WTC11 (cell line): ENCODE measurements at places on chromosomes 7 and 10. TPM values are rescaled to one million over a fixed set of nuclear protein-coding genes. Genes with fewer than 3 reads are reported as not detected.

GRCh38 chr7:1234049-1234880, 1.6 kb downstream of the UNCX start:
- DNase-seq = no peak

Gene NOS3
- total RNA-seq = 5.7 to 7.0 TPM (median 6.6 TPM) in 3 replicates

- no peak for DNase-seq
Measured at GRCh38 chr7:145876376-145876775, 240.2 kb upstream of the CNTNAP2 start.

DNA sequence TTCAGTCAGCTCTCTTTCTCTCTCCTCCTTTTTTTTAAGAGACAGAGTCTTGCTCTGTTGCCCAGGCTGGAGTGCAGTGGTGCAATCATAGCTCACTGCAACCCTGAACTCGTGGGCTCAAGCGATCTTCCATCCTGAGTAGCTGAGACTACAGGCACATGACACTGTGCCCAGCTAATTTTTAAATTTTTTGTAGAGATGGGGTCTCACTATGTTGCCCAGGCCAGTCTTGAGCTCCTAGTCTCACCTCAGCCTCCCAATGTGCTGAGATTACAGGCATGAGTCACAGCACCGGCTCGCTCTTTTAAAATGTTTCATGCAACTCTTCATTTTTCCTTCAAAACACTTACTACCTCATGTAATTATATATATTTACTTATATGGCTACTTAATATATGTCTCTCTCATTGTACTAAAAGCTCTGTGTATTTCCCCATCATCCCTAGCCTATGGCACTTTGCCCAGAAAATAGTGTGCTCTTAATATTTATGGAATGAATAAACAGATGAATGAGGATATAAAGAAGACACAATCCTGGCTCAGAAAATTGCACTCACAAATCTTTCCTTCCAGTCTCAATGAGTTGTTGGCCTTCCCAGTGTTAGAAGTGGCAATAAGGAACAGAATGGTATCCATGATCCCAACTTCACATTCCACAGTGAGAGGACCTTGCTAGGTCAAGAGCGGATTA, 33.9 kb downstream of the EBLN1 start:
- DNase-seq = no peak

DNA sequence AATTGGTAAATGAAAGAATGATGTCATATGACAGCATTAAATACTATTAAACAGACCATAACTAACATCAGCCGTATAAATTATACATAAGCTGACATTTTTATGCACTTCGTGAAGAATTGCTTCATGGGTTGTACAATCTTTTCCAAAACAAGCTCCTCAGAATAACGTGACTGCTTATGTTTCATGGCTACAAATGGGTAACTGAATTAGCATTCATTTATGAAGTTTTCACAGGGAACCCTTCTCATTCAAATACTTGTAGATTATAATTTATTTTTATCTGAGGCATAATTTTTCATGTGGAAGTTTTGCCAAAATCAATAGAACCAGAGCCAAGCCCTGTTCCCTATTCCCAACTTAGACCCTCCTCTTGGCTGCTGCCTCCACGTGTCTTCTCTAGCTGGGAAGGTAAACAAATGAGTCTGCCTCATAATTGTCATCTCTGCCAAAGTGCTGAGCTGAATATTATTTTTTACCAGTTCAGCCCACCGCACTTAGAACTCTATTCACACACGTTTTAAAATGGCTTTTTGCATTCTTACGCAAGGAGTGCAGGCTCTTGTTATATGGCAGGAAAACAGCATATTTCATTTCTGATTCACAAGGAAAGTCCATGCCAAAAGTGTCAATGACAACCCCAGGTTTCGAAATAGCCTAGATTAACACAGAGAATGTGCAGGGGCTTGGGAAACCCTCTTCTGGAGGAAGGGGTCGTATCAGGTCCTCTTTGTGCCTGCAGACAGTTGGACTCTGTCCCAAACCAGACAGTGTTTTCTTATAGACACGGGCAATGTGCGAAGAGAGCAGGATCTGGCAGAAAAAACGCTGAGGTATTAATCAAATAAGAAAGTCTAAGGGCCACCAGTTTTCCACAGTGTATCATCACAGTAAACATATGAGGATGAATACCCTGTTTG, 370.7 kb upstream of the MGMT start:
- DNase-seq = no peak

DNA sequence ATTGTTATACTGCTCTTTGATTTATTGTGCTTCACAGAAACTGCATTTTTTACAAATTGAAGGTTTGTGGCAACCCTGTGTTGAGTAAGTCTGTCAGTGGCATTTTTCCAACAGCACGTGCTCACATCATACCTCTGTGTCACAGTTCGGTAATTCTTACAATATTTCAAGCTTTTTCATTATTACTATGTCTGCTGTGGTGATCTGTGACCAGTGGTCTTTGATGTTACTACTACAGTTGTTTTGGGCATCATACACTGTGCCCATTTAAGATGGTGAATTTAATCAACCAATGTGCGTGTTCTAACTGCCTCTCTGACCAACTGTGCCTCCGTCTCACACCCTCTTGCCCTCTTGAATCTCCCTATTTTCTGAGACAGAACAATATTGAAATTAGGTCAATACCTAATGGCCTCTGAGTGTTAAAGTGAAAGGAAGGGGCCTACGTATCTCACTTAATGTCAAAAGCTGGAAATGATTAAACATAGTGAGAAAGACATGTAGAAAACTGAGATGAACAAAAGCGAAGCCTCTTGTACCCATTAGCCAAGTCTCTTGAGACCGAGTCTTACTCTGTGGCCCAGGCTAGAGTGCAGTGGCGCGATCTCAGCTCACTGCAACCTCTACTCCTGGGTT, 20.2 kb upstream of the ASL start:
- DNase-seq = no peak

Gene OR9A2
- total RNA-seq = not detected in 3 replicates

- DNase-seq = no peak
Measured at GRCh38 chr10:1923586-1923985, 186.3 kb upstream of the ADARB2 start.

Gene GRM8
- total RNA-seq = 2.1 to 2.4 TPM (median 2.3 TPM) in 3 replicates

DNA sequence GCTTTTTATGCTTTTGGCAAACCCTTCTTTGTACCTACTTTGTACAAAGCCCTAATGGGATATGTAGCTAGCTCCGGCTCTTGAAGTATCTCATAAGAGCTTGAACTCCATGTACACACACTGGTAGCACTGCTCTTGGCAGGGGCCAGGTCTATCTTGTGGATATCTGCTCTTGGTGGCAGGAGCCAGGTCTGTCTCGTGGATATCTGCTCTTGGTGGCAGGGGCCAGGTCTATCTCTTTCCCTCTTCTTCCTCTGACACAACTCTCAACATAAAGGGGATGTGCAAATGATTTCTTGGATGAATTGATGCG, 91.9 kb downstream of the WNT2 start:
- DNase-seq = no peak

- no peak for DNase-seq
Measured at GRCh38 chr7:24384362-24385030, 100.5 kb downstream of the NPY start.

- no peak for DNase-seq
Measured at GRCh38 chr7:143413123-143413522, 4.5 kb upstream of the EPHA1 start.

GRCh38 chr7:130912082-130912861, 178.3 kb upstream of the KLF14 start:
- DNase-seq = no peak

DNA sequence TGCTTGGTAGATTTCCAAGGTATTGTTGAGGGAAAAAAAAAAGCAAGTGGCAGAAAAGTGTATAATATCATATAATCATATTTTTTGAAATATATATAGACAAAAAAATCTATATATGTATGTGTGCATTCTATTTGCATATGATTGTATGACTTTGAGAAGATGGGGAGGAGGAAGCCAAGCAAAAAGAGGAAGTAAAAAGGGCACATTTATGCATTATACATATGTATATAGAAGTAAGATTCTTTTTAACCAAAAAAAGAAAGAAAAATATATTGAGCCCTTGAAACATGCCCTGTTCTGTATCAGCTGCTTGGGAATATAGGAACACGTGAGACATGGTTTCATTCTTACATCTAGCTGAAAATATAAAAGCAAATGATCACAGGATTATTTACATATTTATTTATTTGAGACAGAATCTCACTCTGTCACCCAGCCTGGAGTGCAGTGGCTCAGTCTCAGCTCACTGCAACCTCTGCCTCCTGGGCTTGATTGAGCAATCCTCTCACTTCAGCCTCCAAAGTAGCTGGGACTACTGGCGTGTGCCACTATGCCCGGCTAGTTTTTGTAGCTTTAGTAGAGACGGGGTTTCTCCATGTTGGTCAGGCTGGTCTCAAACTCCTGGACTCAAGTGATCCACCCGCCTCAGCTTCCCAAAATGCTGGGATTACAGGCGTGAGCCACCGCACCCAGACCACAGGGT, 18.0 kb upstream of the SLF2 start:
- DNase-seq = no peak

Gene RNF32
- 0.55 to 1.3 TPM (median 0.61 TPM) in 3 replicates for total RNA-seq

Gene ITPRID1
- 0.98 to 1.4 TPM (median 1.1 TPM) in 3 replicates for total RNA-seq

DNA sequence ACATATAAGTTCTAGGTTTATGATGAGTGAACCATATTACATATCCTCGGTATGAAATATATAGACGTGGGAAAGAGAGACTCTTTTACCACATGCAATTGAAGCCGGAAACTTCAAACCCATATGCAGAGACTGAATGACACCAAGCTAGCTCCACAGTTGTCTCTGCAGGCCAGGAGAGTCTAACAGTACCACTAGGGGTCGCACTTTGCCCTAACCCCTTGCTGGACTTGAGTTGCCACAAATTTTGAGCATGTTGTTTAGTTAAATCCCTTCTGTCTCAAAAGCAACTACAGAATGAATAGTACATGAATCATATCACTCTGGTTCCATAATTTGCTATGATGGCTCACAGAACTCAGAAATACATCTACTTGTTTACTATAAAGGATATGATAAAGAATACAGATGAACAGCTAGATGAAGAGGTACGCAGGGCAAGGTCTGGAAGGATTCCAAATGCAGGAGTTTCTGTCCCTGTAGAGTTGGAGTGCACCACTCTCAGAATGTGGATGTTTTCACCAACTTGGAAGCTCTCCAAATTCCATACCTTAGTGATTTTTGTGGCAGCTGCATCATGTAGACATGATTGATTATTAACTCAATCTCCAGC, 112.4 kb upstream of the YAE1 start:
- DNase-seq = peak; percentile 79
